ENCODE measurements at places on chromosomes 1 and 21.
A peak's percentile ranks its signal among the peaks of the same experiment; 100 is the strongest.

- no peak for DNase-seq
These were observed 473 bp upstream of the BRDT start for GRCh38 chr1:91948501-91949355.

DNA sequence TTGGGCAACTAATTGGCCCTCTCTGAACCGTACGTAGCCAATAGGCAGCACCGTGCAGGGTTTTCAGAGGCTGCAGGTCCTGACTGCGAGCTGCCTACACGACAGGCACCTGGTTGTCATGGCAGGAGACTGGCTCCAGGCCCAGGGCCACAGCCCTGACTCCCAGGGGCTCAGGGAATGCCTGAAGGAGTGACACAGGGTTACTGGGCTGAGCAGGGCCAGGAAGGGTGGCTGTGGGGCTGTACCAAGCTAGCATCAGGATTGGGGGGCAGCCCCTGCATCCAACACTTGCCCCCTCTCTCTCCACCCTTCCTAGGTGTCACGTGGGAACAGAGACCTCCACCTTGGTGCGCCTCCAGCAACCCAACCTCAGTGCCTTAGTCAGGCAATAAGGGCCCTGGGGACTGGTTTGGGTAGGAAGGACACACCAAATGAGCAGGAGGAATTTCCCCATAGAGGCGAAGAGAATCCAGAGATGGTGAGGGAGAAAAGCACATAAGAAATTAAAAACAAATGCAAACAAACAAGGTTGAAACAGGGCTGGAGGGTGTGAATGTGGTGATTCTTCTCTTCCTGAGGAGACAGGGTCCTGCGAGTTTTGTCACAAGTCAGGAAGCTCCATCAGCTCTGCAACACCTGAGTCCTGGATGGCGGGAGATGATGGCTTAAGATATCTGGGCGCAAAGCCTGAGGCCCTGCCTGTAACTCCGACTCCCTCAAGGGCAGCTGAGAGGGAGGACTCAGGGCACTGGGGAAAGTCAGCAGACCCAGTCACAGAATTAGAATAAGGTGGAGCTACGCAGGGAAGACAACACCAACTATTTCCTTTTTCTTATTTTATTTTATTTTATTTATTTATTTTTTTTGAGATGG, 19.7 kb upstream of the RNU1-4 start:
- peak; percentile 48 for DNase-seq

DNA sequence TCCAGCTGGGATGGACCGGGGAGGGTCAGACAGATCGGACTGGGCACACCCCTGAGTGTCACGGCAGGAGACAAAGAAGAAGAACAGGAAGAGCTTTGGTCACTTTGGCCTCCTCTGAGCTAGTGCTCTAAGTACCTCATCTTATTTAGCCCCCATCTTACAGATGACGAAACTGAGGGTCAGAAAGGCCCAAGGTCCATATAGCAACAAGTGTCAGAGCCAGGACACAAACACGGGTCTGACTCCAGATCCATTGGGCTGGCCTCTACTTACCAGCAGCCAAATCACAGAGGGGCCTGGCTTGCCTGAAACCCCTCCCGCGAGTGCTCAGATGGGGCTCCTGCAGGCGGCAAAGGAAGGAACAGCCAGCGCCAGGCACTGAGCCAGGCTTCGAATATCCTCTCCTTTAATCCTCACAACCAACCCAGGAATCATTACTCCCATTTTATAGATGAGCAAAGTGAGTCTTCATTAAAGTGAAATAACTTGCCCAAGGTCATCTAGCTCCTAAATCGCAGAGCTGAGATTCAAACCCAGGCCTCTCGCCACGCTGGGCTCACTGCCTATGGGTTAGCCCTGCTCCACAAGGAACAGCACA, 25.7 kb upstream of the SELENON start:
- no peak for DNase-seq

DNA sequence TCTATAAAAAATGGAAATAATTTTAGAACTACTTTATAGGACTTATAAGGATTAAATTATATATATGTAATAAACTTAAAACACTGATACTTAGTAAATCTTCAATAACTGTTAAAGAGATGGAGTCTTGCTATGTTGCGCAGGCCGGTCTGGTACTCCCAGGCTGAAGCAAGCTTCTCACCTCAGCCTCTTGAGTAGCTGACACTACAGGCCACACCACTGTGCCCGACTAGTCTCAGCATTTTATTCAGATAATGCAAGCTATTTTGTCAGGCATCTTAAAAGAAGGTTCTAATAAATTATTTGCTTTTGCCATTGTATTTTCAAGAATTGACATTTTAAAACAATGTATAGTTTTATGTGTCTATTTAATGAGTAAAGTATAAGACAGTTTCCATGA, 20.8 kb downstream of the CNST start:
- DNase-seq: no peak

DNA sequence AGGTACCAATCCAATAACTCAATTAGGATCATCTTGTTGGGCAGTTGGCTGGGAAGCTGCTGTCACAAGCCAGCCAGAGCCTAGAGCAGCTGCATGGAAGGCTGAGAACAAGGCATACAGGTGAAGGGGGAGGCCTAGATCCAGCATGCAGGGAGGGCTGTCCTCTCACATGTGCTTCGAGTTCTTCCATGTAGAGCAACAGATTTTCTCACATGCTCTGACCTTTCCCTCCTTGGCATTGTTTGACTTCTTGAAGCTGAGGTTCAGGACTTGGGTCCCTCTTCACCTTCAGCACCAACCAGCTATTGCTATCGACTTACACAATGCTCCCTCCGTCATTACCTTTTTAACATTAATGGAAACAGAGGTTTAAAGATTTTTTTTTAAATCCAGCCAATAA, 257.7 kb downstream of the ATG4C start:
- no peak for DNase-seq

DNA sequence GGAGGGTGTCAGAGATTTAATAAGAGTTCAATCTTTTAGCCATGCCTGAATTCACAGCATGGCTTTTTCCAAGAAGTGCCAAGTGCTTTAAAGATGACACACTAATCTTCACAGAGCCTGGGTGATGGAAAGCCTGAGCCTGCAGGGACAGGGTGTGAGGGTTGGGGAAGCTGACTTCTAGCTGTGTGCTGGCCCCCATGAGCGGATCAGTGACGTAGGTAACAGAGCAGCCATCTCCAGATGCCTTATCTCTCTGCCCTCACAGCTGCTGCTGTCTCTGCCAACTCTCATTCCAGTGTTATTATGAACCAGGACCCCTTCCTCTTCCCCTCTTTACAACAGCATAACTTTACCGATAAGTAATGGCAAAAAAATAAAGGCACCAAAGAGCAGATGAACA, 30.6 kb downstream of the FAM78B start:
- no peak for DNase-seq

DNA sequence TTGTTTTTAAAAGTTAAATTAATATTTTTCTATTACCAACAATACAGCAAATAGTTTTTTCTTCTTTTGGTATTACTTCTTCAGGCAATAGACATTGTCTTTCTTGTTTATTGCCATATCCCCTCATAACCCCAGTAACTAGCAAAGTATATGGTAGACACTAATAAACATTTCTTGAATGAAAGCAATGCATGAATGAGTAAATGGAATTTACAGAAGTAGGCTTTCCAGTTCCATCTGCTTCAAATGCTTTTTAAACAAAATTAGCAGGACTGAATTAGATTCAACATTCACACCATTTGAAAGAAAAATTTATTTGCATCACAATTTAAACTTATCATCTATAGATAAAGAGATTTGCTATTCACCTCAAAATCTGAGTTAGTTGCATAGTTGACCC, 5.6 kb upstream of the DR1 start:
- DNase-seq: no peak

DNA sequence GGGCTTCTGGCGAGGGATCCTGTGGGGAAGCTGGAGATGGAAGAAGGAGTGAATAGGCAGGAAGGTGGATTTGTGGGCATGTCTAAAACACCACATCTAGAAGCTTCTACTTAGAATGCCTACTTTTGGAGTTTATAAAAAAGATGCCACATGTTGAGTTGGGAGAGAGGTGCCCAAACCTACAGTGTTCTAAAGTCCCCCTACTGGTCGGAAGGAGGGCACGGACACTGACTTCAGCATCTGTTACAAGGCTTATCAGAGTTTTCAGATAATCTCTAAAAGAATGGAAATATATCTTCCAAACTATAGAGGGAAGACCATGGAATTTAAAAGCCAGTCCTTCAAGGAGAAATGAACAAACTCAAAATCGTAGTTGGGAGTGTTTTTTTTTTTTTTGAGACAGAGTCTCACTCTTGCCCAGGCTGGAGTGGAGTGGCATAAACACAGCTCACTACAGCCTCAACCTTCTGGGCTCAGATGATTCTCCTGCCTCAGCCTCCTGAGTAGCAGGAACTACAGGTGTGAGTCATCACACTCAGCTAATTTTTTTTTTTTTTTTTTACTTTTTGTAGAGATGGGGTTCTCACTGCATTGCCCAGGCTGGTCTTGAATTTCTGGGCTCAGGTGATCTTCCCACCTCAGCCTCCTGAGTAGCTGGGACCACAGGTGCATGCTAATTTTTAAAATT, 14.8 kb downstream of the IBA57 start:
- no peak for DNase-seq

- DNase-seq: no peak
These were observed 58.2 kb upstream of the KIAA1614 start for GRCh38 chr1:180854456-180854855.

GRCh38 chr1:9826616-9827015, 2.9 kb upstream of the CLSTN1 start:
- no peak for DNase-seq

GRCh38 chr21:46100426-46100825, 2.5 kb downstream of the COL6A2 start:
- DNase-seq: no peak

Data from left kidney (tissue), 8 donors.